ENCODE measurements at places on chromosomes 13 and 19. TPM values are rescaled to one million over a fixed set of nuclear protein-coding genes. Genes with fewer than 3 reads are reported as not detected.

DNA sequence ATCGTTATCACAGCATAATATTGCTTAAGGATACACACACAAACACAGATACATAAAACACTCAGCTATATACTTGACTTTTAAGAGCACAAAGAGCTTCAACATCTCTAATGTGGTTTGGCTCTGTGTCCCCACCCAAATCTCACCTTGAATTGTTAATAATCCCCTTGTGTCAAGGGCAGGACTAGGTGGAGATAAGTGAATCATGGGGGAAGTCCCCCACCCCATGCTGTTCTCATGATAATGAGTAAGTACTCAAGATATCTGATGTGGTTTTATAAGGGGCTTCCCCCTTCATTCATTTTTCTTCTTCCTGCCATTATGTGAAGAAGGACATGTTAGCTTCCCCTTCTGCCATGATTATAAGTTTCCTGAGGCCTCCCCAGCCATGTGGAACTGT is 481.4 kb downstream of the PCDH9 start:
- H3K36me3 ChIP-seq = no peaks in the 10 kb centered on the region
- no peak for DNase-seq
- H3K27me3 ChIP-seq = no peaks in the 10 kb centered on the region
- no peak overlapping the region for H3K4me3 ChIP-seq
- no peaks in the 10 kb centered on the region for H3K4me1 ChIP-seq

- H3K27ac ChIP-seq = no peak overlapping the region
- H3K4me1 ChIP-seq = peaks cover 6% of the 10 kb centered on the region
- DNase-seq = no peak
- no peaks in the 10 kb centered on the region for H3K36me3 ChIP-seq
- H3K4me3 ChIP-seq = no peak overlapping the region
- H3K27me3 ChIP-seq = peaks cover 2% of the 10 kb centered on the region
These were observed 4.9 kb upstream of the PTBP1 start for GRCh38 chr19:792306-792885.

GRCh38 chr19:32869369-32869965 is at the start of gene SLC7A9:
Gene SLC7A9 (minus strand): TSS chr19:32869767. CDS start chr19:32868534, 1,233 bp downstream.
- H3K36me3 ChIP-seq = no peaks in the 10 kb centered on the region
- H3K4me3 ChIP-seq = no peak within 1 kb of the TSS
- no peaks in the 10 kb centered on the region for H3K27me3 ChIP-seq

GRCh38 chr19:18155095-18156087 is 2.4 kb downstream of the PIK3R2 start:
- peaks cover 7% of the 10 kb centered on the region for H3K36me3 ChIP-seq
- H3K4me1 ChIP-seq = peaks cover 24% of the 10 kb centered on the region
- no peak overlapping the region for H3K4me3 ChIP-seq
- H3K27ac ChIP-seq = no peak overlapping the region

DNA sequence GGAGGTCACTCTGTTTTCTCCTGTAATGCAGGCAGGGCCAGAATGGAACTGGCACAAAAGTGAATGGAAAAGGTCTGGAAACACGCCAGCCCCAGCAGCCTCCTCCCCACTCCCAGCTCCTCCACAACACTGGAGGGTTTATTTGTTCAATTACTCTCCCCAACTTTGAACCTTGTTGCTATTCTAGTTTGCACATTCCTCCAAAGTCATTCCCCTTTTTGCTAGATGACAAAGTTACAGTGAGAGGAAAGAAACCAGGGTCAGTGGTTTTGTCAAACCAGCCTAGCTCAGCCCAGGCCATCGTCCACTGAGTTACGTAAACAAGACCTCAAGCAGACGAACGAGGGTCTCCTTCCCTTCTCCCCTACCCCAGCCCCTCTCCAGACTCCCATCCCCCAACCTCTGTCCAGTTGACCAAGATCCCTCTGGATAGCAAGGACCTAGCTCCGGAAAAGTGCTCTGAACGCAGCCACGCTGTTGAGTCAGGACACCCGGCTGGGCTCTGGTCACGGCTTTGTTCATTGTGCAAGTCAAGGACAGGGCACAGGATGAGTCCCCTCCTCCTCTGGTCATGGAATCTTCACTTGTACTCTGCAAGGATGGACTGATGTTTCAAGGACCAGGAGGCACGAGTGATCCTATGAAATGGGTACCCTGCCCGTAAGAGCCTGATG is 180.0 kb downstream of the USP12 start:
- no peak for DNase-seq
- no peaks in the 10 kb centered on the region for H3K4me1 ChIP-seq
- no peaks in the 10 kb centered on the region for H3K36me3 ChIP-seq
- H3K27me3 ChIP-seq = peaks cover 23% of the 10 kb centered on the region
- H3K27ac ChIP-seq = no peak overlapping the region

ZNF296 gene
- 6.3 TPM for total RNA-seq

LYPD3 gene
- 0.68 TPM for total RNA-seq

TEX101 gene
- not detected for total RNA-seq

GRCh38 chr19:36577271-36577996 is 4.3 kb upstream of the ZNF529 start:
- no peaks in the 10 kb centered on the region for H3K27me3 ChIP-seq
- no peak for DNase-seq
- no peak overlapping the region for H3K27ac ChIP-seq
- peaks cover 86% of the 10 kb centered on the region for H3K36me3 ChIP-seq

DNA sequence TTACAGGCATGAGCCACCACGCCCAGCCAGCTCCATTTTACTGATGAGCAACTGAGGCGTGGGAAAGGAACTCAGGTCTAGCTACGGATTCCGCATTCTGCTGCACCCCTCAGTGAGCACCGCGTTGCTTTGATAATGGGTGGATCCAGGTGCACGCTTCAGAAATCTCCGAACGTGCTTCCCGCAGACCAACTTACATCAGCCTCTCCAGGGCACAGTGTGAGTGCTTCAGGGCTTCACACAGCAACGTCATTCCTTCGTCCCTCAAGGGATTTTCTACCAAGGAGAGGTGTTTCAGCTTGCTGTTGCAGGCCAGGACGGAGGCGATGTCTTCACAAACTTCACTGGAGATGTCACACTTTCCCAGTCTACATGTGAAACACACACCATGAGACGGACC is 21.7 kb downstream of the NLRP9 start:
- H3K27me3 ChIP-seq = peaks cover 16% of the 10 kb centered on the region
- H3K4me3 ChIP-seq = no peak overlapping the region
- no peak overlapping the region for H3K27ac ChIP-seq
- no peak for DNase-seq
- peaks cover 6% of the 10 kb centered on the region for H3K36me3 ChIP-seq

DNA sequence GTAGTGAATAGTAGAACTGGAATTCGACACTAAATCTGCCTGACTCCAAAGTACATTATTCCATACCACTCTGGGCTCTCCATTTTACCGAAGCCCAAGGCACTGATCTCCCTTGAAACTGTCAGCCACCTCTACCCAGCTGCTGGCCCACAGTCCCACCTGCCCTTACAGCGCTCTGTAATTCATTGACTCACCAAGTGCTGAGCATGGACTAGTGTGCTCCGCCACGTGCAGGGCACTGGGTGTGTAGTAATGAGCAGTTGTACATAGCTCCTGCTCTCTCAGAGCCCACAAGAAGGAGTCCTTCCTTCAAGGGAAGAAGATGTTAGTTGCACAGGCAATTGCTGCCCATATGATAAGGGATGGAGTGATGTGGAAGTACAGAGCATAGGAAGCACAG is 76.6 kb upstream of the SIAH3 start:
- no peaks in the 10 kb centered on the region for H3K36me3 ChIP-seq
- H3K4me3 ChIP-seq = no peak overlapping the region

GRCh38 chr13:42420304-42420703 is 148.4 kb downstream of the AKAP11 start:
- H3K27ac ChIP-seq = no peak overlapping the region
- H3K4me3 ChIP-seq = no peak overlapping the region
- peaks cover 18% of the 10 kb centered on the region for H3K4me1 ChIP-seq
- H3K36me3 ChIP-seq = no peaks in the 10 kb centered on the region
- no peaks in the 10 kb centered on the region for H3K27me3 ChIP-seq

- H3K4me1 ChIP-seq = peaks cover 27% of the 10 kb centered on the region
- peak overlapping the region; percentile 66 for H3K27ac ChIP-seq
- H3K36me3 ChIP-seq = peaks cover 8% of the 10 kb centered on the region
- H3K4me3 ChIP-seq = no peak overlapping the region
- no peak for DNase-seq
These were observed 44.7 kb downstream of the TPT1 start for GRCh38 chr13:45296259-45296658.
